Frontal cortex (tissue), 4 donors: ENCODE measurements at places on chromosomes 6 and 20.

DNA sequence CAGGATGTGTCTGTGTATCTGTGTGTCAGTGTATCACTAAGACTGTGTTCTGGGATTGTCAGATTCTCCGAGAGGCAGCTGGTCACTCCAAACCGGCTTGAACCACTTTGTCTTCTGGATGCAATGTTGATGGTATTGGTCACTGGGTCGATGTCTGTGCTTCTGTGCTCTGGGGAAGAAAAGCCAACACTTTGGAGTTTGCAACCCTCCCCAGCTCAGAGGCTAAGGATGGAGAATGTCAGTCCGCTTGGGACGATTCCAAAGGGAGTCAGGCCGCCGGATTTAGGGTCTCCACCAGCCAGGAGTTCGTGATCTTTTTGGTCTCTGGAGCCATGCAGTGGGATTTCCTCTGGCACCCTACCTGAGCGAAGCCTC, 5.2 kb downstream of the MAFB start:
- no peak for DNase-seq

- no peak for DNase-seq
Observed at GRCh38 chr20:31551163-31552081, 37.2 kb downstream of the HM13 start.

GRCh38 chr6:112235956-112236355, 18.4 kb downstream of the LAMA4 start:
- no peak for DNase-seq

DNA sequence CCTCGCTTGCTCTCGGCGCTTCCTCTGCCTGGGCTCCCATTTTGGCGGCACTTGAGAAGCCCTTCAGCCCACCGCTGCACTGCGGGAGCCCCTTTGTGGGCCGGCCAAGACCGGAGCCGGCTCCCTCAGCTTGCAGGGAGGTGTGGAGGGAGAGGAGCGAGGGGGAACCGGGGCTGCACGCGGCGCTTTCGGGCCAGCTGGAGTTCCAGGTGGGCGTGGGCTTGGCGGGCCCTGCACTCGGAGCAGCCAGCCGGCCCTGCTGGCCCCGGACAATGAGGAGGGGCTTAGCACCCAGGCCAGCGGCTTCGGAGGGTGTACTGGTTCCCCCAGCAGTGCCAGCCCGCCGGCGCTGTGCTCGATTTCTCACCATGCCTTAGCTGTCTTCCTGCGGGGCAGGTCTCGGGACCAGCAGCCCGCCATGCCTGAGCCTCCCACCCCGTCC, 10.2 kb upstream of the SRPK1 start:
- no peak for DNase-seq

GRCh38 chr20:38112261-38112929, 52.7 kb downstream of the TGM2 start:
- DNase-seq = no peak

- no peak for DNase-seq
Observed at GRCh38 chr20:62887152-62887859, 25.7 kb upstream of the TCFL5 start.

DNA sequence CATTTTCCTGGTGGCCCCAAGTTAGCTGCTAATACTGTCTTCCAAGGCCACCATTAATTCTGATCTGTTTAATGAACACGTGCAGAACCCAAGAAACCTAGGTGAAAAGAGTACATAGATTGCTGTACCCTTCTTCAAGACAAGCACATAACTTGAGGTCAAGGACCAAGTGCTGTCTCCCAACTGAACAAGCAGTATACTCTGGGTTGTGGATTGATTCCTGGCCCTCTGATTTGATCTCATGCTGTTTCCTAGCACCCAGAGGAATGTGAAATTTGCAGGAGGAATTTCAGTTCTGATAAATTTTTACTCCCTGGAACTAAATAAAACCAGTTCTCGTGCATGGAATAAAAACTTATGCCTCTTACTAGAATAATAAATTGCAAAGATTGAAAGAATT, 75.6 kb downstream of the MTFR2 start:
- no peak for DNase-seq

GRCh38 chr20:23029324-23029723, 5.8 kb upstream of the SSTR4 start:
- no peak for DNase-seq

- no peak for DNase-seq
Observed at GRCh38 chr6:131225127-131225526, 89.9 kb downstream of the AKAP7 start.

DNA sequence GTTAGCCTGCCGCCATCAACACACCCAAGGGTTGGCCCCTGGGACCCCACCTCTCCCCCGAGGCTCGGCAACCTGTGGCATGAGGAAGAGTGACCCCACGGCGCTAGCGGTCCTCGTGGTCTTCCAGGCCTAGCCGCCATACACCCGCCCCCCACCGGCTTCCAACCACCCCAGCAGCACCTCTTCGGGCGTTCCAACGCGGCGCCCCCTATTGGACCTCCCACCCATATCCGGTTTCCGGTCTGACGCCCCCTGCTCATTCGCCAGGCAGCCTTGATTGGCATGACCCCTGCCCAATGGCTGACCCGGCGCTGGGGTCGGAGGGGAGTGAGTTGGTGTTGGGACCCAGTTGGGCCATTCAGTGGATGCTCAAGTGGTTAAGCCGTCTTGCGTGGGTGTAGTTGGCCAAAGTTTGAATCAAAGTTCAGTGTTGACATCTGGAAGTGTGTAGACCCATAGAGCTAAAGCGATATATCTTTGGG, at the start of gene GNAS-AS1:
Gene GNAS-AS1 (minus strand): TSS at position 210 of the 482 bp plus-strand sequence.
- DNase-seq = peak; percentile 77
